ENCODE measurements at places on chromosomes 1 and 21.

- DNase-seq, result no peak
Observed at GRCh38 chr1:45604239-45604638, 19.6 kb downstream of the CCDC17 start.

DNA sequence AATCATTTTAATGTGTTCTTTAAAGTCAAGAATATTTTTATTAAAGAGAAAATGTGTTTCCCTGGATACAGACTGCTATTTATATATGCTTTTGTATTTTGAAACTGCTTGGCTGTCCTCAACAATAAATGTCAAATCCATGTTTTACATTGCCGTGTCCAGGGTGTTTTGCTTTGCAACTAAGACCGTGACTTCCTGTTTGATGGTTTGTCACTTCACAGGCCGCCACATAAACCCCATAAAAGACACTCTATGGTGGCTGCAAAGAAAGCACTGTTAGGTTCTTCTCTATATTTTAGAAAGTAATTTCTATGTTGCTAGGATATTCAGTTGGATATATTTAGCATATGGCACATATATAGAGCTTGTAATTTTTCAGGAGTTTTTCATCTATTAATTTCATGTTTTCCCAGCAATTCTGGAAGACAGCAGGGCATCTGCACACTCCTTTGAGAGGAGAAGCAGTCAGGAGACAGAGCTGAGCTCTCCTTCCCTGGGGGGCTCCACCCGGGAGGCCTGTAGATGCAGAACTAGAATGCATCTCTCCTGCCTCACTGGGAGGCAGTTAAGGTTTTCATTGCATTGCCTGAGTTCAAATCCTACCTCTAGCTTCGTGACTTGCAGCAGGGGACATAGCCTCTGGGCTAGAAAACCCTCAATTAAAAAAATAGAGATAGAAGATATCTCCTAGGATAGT lies 33.1 kb downstream of the PRDM2 start:
- DNase-seq, result no peak

- DNase-seq, result no peak
Observed at GRCh38 chr1:203182387-203182953, 4.0 kb downstream of the CHI3L1 start.

- DNase-seq, result no peak
Observed at GRCh38 chr1:74767490-74767889, 34.5 kb downstream of the TYW3 start.

- DNase-seq, result no peak
Observed at GRCh38 chr1:151828921-151829320, 2.7 kb downstream of the RORC start.

DNA sequence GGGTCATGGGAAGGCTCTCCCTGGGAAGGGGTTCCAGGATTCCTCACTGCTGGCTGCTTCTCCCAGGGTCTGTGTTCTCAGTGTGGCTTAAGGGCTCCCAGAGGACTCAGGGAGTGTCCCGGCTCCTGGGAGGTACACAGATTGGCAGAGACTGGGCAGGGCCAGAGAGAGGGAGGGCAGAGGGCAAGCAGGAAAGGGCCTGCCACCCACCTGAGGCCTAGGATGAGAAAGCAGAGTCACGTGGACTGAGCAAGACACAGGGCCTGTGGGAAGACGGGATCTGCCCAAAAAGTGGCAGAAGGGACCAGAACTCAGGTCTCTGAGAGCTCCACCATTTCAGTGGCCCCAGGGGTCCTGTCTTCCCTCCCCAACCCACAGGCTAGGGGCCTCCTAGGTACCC lies 871 bp downstream of the SLFNL1 start:
- no peak for DNase-seq

DNA sequence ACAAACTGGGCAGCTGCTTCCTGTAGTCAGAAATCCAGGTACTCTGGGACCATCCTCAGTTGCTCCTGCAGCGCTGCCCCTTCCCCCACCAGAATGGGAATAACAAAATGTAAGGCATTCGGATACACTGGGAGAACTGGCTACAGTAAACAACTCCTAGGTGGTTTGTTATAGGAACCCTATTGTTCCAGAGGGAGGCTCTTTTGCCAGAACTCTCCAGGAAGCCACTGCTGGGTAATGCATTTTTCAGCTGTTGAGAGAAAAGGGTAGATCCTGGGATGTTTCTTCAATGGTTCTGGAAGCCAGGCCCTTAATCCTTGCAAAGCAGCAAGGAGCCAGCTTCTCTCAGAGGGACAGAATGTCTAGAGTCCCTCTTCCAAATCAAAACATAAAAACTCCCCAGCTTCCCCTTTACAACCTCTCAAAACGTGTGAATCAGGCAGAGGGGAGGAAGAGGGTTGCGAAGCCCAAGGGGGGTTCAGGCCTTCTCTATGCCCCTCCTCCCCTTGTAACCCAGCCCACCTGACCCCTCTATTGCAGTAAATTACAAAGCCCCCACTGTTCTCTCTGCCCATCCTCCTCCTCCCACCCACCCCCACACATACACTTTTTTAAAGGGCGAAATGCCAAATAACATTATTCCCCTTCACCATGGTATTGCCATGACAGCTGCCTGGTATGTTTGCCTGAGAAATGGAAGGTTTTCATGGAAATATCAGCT lies 29.1 kb downstream of the PLPP3 start:
- no peak for DNase-seq

GRCh38 chr1:12300706-12301105 lies 70.9 kb downstream of the VPS13D start:
- no peak for DNase-seq

DNA sequence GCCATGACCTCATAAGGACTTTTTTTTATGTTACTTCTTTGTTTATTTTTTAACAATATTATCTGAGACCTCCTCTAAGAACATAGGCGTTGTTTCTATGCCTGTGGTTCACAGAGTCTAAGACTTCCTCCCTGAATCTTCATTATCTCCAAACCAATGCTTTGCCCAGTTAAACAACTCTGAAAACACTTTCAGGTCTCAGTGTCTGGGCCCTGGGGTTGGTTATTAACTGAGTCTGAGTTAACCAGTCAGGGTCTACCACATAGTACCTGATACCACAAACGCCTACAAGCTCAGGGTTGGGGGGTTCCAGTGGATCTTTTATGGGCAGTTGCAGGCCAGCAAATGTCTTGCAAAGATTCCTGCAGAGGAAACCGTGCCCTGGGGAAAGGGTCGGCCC lies 138.2 kb downstream of the AJAP1 start:
- no peak for DNase-seq

GRCh38 chr21:17848228-17848627 lies 29.1 kb upstream of the C21orf91 start:
- DNase-seq, result no peak

GRCh38 chr1:45843474-45843905 lies 40.1 kb downstream of the MAST2 start:
- DNase-seq, result no peak

DNA sequence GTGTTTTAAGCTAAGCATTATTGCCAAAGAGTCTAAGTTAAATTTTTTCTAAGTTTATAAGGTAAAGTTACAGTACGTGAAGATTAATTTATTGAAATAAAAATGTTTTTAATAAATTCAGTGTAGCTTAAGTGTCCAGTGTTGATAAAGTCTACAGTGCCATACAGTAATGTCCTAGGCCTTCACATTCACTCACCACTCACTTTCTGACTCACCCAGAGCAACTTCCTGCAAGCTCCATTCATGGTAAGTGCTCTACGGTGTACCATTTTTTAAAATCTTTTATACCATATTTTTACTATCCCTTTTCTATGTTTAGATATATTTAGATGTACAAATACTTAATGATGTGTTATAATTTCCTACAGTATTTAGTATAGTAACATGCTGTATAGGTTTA lies 173.2 kb downstream of the CACNA1E start:
- DNase-seq, result no peak

DNA sequence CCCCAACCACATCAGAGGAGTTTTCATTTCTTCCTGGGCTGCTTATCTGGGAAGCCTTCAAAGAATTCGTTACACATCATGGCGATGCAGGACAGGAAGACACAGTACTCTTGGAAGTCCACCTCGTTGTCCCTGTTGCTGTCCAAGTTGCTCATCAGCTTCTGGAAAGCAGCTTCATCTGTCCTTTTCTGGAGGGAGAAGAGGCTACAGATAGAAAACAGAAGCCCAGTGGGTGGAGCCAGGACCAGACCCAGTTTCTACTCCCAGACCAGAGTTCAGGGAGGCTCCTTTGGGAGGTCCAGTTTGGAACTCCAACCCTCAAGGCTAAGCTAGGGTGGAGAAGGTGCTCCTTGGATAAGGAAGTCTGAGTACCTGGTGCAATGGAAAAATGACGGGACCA lies 1.9 kb downstream of the S100A4 start:
- DNase-seq, result no peak

DNA sequence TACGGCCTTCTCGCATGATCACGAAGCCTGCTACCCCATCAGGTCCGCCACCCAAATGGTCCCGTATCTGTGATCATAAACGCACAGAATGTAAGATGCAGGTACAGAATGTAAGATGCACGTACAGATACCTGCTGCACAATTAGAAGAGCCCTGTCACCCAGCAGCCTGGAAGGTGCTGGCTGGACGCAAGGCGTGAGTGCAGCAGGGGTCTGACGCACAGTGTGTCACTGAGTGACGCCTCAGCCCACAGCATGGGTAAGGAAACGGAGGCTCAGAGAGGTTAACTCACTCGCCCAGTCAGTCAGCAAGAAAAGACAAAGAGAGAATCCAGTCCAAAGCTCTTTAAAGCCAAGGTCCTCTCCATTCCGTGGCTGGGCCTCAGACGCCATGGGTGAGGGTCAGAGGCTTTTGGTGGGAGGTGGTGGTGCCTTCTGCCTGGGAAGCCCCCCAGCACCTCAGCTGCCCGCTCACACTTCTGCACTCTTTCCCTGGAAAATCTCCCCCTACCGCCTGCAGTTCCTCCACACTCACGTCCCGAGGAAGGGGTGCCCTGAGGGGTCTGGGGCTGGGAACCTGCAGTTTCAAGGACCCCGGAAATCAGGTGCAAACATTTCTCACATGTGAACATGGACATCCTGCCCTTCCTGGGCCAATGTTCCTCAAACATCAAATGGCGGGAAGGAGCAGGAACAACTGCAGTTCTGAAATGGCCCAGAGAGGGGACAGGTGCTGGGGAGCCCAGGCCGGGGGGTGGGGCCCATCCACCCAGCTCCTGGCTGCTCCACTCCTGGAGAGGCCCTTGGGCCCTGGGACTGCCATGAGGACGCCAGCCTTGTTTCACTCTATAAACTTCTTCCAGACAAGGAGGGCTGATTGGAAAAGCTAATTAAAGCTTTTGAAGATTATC lies 59.4 kb downstream of the SLC66A1 start:
- no peak for DNase-seq
